Fibroblast of skin of left biceps (primary cell): ENCODE measurements at places on chromosomes 11 and 22.

- DNase-seq, result no peak
Observed at GRCh38 chr11:76186776-76187279, 19.5 kb downstream of the WNT11 start.

GRCh38 chr22:19530751-19531150 is 6.5 kb upstream of the CLDN5 start:
- DNase-seq, result no peak

GRCh38 chr11:10524471-10524870 is 16.5 kb downstream of the RNF141 start:
- no peak for DNase-seq

GRCh38 chr11:2549080-2549479 is 104.3 kb downstream of the KCNQ1 start:
- no peak for DNase-seq

GRCh38 chr11:57502870-57503269 is 12.6 kb downstream of the SLC43A1 start:
- no peak for DNase-seq

DNA sequence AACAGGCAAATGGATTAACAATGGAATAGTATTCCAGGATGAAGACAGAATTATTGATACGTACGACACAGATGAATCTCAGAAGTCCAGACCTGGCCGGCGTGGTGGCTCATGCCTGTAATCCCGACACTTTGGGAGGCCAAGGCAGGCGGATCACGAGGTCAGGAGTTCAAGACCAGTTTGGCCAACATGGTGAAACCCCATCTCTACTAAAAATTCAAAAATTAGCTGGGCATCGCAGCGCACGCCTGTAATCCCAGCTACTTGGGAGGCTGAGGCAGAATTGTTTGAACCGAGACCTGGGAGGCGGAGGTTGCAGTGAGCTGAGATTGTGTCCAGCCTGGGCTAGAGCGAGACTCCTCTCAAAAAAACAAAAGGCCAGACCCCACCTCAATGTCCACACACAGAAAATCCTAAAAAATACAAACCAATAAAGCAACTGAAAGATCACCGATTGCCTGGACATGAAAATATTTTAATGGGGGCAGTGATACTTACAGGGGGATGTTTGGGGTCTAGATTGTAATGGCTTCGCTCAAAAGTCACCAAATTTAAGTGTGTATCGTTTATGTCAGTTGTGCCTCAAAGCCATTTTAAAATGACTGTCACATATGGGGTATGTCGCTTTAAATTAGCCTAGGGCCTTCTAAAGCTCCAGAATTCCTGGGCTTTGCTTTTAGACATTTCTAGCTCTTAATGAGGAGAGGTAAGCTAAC is 3.8 kb downstream of the RPS25 start:
- DNase-seq, result no peak

- DNase-seq, result no peak
Observed at GRCh38 chr11:57787920-57788702, 26.5 kb downstream of the CTNND1 start.

DNA sequence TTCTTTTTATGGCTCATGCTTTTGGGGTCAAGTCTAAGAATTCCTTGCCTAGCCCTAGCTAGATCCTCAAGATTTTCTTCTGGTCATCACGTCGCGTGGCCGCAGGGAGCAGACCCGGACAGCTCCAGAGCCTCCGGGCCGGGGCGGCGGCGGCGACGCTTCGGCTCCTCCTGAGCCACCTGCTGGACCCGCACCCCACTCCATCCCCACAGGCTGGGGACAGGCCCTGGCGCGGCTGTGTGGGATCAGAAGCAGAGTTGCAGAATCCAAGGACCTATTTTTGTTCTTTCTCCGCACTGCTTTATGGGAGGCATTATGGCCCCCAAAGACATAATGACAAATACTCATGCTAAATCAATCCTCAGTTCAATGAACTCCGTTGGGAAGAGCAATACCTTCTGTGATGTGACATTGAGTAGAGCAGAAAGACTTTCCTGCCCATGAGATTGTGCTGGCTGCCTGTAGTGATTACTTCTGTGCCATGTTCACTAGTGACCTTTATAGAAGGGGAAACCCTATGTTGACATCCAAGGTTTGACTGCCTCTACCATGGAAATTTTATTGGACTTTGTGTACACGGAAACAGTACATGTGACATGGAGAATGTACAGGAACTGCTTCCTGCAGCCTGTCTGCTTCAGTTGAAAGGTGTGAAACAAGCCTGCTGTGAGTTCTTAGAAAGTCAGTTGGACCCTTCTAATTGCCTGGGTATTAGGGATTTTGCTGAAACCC is 12.4 kb upstream of the SCARF2 start:
- DNase-seq, result no peak

DNA sequence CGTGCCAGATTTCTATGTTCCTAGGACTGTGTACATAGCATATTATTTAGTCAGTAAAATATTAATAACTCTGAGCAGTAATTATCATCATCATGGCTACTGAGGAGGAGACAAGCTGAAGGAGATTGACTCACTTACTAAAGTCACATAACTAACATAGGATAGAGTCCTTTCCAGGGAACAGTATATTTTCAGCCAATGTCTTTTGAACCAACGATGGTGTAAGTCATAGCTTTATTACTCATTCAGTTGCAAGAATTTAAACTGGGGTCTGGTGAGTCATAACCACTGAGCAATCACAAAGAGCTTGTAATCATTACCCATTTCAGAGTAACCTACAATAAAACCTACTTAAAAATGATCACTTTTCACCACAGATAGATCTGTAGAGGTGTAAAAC is 1564.8 kb upstream of the TENM4 start:
- peak; percentile 75 for DNase-seq

- no peak for DNase-seq
Observed at GRCh38 chr11:75236062-75236461, 4.5 kb upstream of the TPBGL start.

DNA sequence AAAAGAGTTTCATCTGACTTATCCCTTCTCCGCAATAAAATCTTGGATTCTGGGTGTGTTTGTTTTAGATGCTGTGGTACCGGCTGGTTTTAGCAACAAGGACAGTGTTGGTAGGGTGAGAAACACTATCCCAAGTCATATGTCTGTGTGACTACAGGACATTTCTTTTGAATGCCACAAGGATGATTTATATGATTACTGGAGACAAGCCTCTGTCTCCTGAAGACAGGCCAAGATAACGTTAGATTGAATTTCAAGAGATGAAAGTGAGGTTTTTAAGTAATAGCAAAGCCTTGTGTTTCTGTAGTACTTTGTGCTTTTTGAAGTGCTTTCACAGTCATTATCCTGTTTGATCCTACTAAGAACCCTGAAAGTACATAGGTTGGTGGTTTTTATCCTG is 101.6 kb downstream of the COMMD9 start:
- DNase-seq, result no peak

DNA sequence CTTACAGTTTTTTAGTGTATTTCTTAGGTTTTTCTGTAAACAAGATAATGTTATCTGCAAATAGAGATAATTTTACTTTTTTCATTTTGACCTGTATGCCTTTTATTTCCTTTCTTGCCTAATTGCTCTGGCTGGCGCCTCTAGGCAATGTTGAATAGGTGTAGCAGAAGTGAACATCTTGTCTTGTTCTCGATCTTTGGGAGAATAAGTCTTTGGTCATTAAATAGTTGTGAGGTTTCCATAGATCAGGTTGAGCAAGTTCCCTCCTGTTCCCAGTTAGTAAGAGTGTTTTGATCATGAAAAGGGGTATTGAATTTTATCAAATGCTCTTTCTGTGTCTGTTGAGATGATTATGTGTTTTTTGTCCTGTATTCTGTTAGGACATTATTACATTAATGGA is 24.0 kb downstream of the PIH1D2 start:
- no peak for DNase-seq

GRCh38 chr11:1193326-1194230 is 29.3 kb upstream of the MUC5B start:
- no peak for DNase-seq

DNA sequence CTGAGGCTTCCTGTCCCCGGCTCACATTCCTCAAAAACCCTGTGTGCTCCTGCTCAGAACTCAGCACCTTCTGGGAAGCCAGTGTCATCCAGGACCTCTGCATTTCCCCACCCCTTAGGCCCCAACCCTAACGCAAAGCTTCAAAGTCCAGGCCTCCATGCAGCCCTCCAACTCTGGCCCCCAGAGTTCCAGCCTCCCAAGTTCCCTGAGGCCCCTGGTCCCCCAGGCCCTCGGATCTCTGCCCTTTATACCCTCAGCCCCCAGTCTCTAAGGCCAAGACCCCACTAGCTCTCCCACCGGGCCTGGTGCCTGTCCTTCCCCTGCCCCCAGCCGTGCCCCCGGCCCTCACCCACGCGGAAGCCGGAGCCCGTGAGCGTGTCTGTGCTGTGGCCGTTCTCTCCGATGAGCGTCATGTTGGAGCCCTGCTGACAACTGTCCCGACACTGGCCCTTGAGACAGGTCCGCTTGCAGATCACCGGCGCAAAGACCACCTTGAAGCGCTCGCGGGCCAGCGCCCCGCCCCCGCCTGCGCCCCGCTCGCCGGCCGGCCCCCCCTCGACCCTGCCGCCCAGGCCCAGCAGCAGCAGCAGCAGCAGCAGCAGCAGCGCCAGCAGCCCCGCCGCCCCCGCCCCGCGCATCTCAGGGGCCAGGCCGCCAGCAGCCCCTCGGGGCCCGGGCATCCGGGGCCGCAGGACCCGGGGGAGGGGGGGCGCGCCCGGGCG is 718 bp downstream of the LTBP3 start:
- no peak for DNase-seq
